ENCODE measurements at places on chromosomes 6 and 20.

DNA sequence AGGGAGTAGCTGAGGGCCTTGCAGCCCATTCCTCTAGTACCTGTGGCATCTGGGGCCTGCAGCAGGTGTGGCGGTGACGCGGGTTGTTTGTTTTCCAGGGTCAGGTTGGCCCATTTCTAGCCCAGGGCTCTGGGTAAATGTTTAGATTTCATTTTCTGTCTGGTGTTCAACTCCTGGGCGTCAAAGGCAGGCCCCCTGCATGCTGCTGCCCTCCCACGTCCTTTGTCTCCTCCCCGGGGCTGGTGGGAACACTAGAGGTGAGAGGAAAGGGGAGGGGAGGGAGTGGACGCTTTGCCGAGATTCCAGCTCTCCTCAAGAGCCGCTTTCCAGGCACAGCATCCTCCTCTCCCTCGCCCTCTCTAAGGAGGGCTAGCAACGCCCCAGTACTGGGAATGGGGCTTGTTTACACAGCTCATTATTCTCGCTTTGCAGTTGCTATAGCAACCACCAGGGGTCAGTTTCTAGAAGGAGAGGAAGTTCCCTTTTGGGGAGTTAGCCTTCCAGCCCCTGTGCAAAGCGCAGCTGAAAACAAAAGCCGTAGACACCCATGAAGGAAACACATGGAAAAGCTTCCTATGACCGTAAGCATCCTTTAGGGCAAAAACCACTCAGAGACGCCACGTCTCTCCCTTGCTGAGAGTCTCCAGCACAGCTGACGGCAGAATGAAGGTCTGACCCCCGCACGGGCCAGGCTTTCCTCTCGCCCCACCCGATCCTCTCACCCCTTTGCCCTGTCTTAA lies 170.6 kb downstream of the LY86 start:
- peak; percentile 16 for DNase-seq

GRCh38 chr20:34045294-34045693 lies 51.6 kb downstream of the RALY start:
- no peak for DNase-seq

- no peak for DNase-seq
Observed at GRCh38 chr6:170022291-170022722, 268.6 kb downstream of the DLL1 start.

GRCh38 chr20:32607727-32608663 lies 22.9 kb upstream of the NOL4L start:
- no peak for DNase-seq

DNA sequence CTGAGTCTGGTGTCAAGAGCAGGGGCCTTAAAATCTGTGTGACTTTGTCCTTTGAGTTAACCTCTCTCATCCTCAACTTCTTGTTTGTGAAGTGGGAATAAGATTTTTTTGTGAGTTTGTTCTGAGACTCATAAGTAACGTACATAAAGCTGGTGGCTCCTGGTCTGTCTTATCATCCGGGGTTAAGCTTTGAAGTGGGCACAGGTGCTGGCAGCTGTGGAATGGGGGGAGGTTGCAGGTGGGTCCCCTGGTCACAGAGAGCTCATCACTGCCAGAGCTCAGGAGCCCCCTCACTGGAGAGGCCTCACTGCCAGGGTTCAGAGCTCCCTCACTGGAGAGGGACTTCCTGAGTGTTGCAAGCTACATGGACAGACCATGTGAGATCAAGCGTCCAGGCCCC lies 174.1 kb downstream of the NRN1 start:
- DNase-seq = no peak

DNA sequence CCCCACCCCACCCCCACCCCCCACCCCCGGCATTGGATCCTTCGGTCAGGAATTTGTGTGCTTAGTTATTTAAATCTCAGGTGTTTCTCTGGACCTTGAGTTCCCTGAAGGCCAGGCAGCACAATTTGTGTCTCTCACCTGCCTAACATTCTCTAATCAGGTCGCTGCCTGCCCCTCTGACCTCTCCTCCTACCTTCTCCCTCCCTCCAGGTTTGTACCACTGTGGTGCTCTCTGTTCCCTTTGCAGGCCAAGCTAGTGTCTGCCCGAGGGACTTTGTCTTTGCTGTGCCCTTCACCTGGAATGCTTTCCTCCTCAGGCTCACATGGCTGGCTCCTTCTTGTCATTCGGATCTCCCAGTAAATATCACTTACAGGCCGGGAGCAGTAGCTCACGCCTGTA lies 131.4 kb upstream of the SLC2A12 start:
- no peak for DNase-seq

- DNase-seq = peak; percentile 91
Observed at GRCh38 chr6:5094327-5094726, 9.2 kb downstream of the PPP1R3G start.

- no peak for DNase-seq
Observed at GRCh38 chr20:58014628-58015315, 213.7 kb downstream of the ANKRD60 start.

GRCh38 chr20:36472637-36473090 lies 68.7 kb upstream of the MYL9 start:
- no peak for DNase-seq

DNA sequence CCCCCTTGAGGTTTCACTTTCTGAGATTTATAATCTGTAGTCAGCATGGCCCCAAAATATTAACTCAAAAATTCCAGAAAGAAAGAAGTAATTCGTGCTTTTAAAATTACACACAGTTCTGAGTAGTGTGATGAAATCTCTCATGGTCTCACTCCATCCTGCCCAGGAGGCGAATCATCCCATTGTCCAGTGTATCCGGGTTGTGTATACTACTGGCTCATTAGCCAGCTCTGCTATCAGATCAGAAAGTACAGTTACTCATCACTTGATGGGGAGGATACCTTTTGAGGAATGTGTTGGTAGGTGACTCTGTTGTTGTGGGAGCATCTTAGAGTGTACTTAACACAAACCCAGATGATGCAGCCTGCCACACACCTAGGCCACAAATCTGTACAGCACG lies 65.2 kb downstream of the CDC5L start:
- peak; percentile 38 for DNase-seq

DNA sequence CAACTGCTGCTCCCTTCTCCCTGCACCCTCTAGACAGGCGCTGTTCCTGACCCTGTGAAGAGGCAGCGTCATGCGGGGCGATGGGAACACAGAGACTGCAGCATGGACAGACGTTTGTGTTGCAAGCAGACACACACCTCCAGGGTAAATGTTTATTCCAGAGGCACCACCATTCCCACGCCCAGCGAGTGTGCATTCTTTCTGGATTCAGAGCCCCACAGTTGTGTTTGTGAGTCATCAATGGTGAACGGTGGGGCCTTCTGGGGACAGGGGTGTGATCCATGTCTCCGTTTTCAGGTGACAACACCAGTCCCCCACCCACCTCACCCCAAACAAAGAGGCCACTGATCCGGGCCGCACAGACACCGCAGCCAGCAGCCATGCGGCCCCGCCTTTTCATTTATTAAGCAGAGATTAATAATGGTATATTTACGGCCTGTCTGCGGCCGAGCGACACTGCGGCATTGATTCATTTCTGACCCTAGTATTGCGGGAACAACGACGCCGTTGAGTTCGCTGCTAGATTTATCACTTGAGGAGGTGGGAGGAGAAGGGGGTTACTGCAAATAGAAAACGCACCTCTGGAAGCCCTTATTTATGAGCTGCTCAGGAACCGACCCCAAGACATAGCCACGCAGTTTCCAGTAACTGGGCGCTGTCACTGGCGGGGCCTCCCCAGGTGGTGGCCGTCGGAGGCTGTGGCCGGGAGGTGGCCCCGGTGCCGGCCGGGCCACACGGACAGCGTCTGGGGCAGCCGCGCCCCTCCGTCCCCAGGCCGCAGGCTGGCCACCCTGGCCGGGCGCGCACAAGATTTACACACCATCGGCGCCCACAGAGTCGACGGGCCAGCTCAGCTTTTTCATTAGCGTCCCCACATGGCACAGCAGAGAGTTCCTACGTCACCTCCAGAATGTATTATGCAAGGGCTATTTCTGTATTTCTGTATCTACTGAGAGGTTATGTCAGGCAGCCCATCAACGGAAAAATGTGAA lies 367.6 kb downstream of the THBS2 start:
- no peak for DNase-seq

DNA sequence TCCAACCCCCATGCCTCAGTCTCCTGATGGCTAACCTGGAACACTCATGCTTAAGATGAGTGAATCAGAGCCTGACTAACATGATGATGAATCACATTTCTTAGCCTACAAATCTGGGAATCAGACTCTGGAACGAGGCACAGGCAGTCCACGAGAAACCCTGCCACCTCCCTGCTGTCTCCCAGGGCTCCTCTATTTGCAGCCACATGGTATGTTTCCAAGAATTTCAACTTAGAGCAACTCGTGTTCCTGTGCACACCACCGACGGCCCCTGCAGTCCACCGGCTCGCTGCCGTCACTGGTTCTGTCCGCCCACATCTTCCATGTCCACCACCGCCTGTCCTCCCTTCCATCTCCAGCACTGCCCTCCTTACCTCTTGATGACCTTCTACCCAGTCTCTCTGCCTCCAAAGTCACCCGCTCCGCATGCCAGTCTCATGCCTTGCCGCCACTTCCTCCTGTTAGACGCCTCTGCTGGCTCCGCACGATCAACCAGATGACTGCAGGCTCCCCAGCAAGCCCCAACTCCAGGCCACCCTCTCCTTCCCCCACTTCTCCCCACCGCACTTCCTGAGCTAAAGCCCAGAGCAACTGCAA lies 87.6 kb downstream of the AGPAT4 start:
- DNase-seq = no peak

DNA sequence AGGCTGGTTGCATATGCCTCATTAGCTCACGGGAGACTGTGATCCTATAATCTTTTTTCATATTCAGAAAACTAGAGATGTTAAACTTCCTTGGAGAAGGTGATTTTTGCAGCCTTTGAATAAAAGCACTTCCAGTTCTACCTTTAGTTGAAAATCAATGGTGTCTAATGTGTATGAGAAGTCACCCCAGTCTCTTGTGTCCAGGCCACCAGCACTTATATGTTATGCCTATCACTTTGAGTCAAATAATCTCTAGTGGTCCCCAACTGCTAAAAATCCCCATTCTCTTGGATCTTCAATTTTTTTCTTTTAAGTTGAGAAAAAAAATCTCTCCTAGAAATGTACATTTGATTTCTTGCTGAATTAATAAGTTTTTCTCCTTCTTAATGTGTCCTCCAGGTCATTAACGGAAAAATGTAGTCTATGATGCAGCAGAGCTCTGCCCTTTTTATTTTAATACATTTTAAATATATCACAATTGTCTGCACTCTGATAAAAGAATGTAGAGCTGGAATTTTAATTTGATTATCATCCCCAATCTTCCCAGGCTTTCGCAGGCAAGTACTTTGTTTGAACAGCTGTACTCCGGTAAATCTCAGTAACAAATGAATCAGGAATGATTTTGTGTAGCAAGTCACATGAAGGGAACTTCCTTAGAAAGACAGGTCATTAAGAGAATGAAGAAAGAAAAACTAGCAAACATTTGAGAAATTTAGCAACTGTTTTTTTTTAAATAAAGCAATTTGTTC lies 147.0 kb downstream of the SOX4 start:
- peak; percentile 33 for DNase-seq

GRCh38 chr6:144912474-144912873 lies 627.3 kb downstream of the UTRN start:
- DNase-seq = peak; percentile 57

- DNase-seq = no peak
Observed at GRCh38 chr6:10521104-10521808, at the start of gene GCNT2. GCNT2 (plus strand) TSS chr6:10521351; CDS start chr6:10528912, 7,561 bp downstream.

DNA sequence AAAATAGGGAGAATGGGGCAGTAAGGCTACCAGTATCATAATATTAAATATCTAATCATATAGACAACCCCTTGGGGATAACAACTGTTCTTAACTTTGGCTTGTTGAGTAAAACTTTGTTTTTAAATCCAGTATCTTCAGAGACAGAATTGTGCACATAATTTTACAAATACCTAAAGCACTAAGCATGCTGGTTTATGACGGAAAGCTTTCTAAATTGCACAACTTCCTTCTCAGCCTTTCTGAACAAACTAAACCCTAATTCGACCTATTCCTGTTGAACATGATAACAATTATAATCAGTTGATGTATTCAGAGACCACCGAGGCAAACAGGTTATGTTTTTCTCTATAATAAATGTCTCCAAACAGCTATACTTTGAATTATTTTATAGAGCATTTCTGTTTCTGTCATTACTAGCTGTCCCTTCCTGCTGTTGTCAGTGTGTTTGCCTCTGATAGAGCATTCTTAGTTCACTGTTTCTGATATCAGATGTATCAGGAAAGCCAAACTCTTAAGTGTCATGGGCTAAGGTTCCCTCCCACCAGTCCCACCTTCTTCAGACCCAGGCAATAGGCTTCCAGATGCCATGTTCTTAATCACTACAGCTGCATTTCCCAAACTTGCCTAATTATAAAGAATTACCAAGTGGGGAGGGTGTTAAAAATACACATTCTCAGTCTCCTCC lies 8.7 kb downstream of the ZHX3 start:
- DNase-seq = no peak

- no peak for DNase-seq
Observed at GRCh38 chr6:30903236-30903635, 4.8 kb upstream of the GTF2H4 start.

DNA sequence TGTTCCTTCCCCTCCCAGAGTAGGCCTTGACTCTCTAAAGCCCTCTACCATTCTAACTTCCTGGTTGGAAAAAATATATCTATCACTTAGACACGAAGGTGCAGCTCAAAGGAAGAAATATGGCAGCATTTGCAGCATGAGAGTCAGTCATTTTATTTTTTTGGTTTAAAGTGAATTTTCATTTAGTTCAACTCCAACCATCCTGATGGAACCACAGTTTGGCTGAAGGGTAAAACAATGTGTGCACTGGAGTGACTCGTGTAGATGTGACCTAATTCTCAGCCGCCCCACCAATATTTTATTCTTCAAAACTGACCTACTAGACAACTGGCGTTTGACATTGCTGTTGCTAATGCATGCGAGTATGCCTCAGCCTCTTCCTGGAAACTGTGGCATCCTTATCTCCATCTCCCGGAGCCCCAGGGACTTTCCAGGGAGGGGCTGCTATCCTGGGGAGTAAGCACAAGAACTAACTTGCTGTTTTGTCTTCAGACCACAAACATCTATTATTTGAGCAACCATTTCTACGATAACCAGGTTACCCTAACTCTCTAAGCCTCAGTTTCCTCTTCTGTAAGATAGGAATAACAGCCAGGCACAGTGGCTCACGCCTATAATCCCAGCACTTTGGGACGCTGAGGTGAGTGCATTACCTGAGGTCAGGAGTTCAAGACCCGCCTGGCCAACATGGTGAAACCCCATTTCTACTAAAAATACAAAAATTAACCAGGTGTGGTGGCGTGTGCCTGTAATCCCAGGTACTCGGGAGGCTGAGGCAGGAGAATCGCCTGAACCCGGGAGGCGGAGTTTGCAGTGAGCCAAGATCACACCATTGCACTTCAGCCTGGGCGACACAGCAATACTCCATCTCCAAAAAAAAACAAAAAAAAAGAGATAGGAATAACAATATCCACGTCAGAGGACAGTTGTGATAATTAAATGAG lies 148.7 kb upstream of the JARID2 start:
- no peak for DNase-seq

All from AG04450 (cell line).